ENCODE measurements at places on chromosomes 6 and 20. TPM values are rescaled to one million over a fixed set of nuclear protein-coding genes. Genes with fewer than 3 reads are reported as not detected.

WFDC10B gene
- total RNA-seq: not detected

DNA sequence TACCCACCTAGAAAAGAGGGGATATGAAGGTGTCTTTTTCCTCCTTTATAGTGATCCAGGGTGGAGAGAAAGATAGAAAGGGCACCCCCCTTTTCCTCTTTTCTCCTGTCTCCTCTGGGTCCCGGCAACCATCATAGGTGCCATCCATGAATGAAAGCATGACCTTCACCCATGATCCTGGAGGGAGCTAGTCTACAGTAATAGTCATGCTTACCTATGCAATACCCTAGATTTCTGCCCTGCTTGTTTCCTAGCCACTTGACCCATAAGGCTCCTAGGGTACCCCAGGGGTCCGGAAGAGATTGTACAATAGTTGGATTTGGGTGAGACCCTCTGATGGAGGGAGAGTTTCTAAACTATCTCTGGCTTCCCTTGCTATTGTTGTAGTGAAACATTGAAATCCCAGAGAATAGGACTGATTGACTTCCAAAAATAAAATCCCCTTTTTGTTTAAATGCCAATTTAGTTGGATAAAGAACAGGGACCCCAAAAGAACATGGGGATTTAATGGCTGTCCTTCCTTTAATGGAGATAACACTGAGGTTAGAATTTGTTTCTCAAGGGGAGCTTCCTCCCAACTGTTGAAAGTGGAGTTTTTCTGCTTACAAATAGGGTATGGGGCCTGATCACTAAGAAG, 366.8 kb upstream of the KHDRBS2 start:
- H3K4me3 ChIP-seq: no peak overlapping the region
- peaks cover 2% of the 10 kb centered on the region for H3K36me3 ChIP-seq
- no peaks in the 10 kb centered on the region for H3K27me3 ChIP-seq

DNA sequence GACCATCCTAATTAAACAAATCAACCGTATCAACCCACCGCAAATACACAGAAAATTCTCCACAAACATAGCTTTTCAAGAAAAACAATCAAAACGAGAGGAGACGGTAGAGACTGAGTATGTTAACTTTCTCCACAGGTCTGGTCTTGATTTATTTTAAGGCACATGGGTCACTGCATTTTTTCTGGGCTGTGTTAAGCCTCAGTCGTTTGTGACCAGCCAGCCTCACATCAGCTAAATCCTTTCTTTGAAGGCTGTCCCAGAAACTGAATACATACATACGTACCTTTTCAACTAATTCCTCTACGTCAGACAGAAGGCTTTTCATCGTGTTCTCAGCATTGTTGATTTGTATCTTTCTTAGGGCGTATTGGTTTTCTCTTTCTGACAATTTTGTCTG, 69.4 kb downstream of the LAMA4 start:
- DNase-seq: no peak
- H3K27ac ChIP-seq: no peak overlapping the region
- H3K27me3 ChIP-seq: peaks cover 52% of the 10 kb centered on the region

DNA sequence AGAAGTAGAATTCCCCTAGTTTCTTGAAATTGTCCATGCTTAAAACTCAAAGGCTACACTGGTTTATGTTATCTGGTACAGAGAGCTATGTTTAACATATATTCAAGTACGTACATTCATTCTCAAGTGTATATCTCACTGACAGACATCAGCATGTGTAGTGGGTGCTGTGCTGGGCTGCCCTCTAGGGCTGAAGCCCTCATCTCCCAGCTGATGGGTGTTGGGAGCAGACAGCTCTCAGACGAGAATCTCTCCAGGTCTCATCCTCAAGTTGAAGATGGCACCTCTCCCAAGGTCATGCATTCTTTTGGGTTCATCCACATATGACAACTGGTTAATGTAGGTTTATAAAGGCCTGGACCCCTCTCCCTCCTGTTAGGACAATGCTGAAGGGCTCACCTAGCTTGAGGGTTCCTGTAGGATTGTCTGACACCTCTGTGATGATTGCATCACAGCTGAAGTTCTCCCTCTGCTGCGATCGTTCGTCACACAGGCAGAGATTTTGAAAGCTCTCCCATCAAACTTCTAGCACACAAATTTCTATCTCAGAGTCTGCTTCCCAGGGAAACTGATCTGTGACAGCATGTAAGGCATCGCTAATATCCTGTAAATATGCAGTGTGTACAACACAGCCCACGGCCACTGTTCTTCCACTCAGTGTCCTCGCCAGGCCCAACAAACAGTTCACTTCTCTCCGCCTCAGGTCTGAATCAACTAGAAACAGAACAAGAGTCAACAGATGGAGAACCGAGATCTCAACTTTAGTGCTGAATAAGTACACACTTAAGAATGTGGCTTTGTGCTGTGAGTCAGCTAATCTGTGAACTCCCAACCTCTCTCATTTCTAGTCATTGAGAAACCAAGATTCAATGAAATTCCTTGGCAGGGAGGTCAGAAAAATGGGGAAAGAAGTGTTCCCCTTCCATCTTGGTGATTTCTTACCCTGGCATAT, 43.2 kb downstream of the PREP start:
- no peak overlapping the region for H3K4me3 ChIP-seq
- H3K27me3 ChIP-seq: no peaks in the 10 kb centered on the region
- no peak for DNase-seq
